ENCODE measurements at places on chromosomes 5 and 9.

DNA sequence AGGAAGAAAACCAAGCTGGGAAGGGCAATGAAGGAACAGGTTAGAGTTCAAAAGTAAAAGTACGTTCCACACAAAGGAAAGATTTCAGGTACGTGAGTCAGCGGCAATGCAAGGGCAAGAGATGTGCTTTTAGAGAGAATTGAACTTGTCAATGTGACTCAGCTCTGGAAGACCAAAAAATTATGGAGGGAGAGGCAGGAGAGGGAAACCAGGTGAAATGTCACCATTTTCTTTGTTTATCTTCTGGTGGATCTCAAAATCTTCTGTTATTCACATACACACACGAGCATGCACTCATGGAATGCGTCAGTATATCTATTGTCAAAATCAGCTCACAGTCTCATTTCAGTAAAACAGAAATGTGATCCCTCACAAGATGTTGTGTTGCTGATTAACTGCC lies 148.8 kb upstream of the RFX3 start:
- no peak for DNase-seq

GRCh38 chr5:145965804-145966203 lies 29.4 kb downstream of the SH3RF2 start:
- no peak for DNase-seq

DNA sequence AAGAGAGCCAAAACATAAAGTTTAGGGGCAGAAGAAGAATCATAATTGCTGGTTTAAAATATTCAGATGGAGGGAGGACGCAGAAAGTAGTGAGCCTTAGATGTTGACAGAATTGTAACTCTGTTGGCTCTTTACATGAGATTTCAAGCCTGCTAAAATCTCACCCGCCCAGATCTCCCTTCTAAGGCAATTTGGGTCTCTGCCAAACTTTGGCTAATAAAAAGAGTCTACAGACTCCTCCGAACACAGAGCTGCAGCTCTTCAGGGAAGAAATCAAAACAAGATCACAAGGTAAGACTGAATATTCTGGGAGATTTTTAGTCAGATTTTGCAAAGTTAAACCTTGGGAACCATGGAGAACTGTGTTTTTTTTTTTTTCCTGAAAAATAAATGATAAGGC lies at the start of gene IL33:
Gene IL33, plus strand, starts transcription at position 246 of the 400 bp plus-strand sequence. CDS start 25,888 bp downstream, outside the sequence.
- DNase-seq = no peak

DNA sequence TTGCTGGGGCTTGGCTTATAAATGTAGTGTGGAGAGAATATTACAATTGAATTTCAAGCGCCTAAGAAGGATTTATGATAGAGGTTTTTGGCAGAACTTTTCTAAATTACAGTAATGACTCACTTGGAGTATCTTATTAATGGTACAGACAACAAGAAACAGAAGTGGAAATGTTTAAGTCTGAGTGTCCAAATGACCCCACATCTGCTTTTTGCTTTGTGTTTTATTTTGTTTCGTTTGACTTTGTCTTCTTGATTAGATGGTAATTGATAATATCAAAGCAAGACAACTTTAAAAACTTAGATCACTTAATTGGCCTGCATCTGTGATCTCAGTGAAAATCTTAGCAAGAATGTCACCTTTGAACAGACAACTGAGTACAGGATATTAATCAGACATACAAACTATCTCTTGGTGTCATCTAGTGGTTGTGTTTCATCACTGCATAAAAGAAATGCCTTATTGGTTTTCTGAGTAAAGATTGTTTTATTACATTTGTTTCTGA lies 577.4 kb downstream of the ISL1 start:
- DNase-seq = peak; percentile 2

- DNase-seq = no peak
Measured at GRCh38 chr5:10365782-10366181, 12.3 kb downstream of the MARCHF6 start.

DNA sequence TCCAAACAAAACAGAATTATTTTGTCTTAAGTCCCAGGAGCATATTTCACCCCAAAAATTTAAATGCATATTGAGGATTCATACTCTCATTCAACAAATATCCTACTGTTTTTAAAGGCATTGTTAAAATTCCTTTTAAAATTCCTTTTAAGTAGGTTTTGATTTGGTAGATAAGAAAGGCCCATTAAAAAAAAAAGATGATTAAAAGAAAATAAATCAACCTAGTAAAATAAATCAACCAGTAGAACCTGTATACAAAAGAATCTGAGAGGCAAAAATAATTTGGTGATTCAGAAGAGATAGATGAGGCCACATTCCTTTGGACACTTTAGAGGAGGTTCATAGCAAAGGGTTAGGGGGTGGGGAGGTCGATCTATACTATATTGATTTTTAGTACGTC lies 585.3 kb upstream of the TLE4 start:
- no peak for DNase-seq

DNA sequence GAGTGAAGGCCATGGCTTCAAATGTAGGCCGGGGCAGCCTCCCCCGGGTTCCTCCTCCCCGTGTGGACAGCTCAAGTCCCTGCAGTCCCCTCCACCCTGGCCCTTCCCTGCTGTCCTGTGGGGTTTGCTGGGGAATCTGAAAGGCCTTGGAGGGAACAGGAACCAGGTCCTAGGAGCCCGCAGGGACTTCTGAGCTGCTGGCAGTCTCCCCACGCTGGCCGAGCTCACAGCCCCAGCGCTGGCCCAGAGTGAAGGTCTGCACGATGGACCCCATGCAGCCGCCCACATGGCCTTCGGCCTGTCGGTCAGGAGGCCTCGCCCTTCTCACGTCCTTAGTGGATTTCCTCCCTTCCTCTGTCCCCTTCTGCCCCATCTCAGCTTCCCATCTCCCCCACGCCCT lies 25.7 kb upstream of the NOTCH1 start:
- DNase-seq = no peak

GRCh38 chr5:149257889-149258705 lies 13.6 kb upstream of the AFAP1L1 start:
- no peak for DNase-seq

DNA sequence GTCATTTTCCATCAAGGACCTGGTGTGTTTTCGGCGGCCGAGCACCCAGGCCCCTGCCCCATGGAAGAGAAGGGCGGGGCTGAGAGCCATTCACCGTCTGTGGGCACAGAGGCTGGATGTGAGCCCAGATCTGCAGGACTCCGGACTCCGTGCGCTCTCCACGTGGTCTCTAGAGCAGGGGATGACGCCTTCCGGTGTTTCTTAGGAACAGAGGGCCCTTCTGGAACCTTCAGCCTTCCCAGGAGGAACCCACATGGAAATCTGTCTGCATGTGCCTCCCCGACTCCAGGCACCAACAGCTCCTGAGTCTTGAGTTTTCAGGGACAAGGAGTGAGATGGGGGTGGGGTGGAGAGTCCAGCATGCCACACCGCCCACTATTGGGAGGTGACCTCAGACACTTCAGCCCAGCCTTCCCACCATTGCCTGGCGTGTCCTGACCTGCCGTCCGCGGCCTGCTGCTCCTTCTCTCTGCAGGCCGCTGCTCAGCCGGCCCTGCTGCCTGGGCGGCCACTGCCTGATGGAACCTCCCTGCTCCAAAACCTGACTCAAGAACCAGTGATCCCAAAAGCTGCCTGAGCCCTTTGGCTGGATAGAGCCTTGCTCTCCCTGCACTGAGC lies 2.4 kb upstream of the RXRA start:
- DNase-seq = no peak

GRCh38 chr9:92535940-92536850 lies at the start of gene ECM2:
Gene ECM2, minus strand, starts transcription at chr9:92535990. Its CDS starts 13,124 bp downstream, at chr9:92522866.
- DNase-seq = no peak
